MM.1S (cell line): ENCODE measurements at places on chromosomes 12 and 14.

DNA sequence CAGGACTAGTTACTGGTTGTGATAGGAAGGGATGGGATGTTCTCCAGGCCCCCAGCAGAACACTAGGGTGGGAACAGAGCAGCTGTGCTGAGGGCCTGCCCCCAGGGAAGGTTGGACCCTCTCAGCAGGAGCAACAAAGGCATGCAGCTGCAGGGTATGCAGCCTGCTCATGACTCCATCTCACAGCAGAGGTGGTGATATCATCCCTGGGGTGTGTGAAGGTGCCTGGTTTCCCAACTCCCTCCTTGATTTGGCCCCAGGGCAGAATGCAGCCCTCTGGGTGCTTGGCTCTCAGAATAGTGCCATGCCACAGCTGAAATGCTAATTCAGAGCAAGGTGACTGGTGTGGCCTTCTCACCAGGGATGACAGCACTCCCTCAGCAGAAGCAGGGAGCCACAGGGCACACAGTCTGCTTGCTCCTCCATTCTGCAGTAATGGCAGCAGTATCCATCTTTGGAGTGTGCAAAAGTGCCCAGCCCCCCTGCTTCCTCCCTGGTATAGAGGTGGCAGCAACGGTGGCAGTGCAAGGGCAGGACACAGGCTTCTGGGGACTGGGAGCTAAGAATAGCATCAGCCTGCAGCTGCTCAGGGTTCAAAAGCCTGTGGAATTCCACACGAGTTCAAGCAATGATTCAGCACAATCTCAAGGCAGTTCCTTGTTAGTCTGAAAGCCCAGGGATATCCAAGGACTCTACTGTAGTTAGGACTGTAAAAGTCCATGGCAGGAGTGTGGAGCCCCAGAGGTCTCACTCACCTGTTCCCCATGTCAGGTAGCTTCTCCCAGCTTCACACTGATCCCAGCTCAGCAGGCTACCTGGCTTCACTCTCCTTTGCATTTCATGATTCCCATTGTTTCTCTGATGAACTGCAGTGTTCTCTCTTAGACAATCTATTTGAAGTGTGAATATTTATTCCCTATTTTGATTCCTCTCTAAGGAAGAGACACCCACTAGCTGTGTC, 298.1 kb upstream of the FOXG1 start:
- DNase-seq, result no peak

GRCh38 chr12:68579254-68579653, 31.4 kb upstream of the RAP1B start:
- DNase-seq, result no peak

DNA sequence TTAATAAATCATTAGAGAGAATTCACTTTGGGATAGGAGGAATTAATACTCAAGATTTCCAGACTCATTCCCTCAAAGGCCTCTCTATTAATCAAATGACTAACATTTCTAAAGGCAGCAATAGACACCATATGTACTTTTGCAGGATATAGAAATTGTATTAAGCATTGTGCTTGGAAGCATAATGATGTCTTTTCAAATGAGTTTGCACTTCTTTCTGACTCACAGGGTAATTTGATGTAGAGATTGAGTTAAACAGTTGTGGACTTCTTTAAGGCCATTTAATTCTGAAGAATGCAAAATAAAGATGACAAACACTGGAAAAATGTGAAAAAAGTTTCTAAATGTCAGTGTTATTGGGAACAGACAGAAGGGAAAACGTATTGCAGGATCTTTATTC, 63.4 kb upstream of the CSRP2 start:
- no peak for DNase-seq

DNA sequence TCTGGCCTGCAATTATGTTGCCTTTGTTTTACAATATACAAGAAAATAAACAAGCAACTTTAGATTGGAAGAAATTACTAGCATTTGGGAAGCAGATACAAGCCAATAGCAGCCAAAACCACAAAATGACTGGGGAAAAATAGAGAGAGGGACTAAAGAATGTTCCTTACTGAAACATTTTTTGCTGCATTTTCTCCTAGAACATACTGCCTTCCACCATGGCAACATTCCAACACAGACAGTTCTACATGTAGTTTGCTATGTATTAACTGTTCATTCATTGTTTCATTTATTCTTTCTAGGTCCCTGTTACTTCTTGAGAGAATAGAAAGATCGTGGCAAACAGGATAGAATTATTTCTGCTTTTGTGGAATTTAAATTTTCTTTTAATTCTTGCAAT, 530.2 kb downstream of the RPS29 start:
- no peak for DNase-seq

DNA sequence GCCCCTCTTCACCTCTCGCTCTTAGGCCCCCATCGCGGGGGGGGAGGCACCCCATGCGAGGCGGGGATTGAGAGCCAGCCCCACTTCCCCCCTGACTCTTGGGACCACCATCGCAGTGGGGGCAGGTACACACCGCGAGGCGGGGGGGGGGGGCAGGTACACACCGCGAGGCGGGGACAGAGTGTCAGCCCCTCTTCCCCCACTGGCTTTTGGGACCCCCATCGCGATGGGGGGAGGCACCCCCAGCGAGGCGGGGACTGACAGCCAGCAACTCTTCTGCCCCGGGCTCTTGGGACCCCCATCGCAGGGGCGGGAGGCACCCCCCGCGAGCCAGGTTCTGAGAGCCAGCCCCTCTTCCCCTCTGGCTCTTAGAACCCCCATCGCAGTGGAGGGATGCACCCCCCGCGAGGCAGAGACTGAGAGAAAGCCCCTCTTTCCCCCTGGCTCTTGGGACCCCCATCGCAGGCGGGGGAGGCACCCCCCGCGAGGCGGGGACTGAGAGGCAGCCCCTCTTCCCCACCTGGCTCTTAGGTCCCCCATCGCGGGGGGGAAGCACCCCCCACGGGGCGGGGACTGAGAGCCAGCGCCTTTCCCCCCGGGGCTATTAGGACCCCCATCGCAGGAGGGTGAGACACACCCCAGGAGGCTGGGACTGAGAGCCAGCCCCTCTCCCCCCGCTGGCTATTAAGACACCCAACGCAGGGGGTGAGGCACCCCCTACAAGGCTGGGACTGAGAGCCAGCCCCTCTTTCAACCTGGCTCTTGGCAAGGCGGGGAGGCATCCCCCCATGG, 196.5 kb upstream of the PZP start:
- DNase-seq, result no peak

DNA sequence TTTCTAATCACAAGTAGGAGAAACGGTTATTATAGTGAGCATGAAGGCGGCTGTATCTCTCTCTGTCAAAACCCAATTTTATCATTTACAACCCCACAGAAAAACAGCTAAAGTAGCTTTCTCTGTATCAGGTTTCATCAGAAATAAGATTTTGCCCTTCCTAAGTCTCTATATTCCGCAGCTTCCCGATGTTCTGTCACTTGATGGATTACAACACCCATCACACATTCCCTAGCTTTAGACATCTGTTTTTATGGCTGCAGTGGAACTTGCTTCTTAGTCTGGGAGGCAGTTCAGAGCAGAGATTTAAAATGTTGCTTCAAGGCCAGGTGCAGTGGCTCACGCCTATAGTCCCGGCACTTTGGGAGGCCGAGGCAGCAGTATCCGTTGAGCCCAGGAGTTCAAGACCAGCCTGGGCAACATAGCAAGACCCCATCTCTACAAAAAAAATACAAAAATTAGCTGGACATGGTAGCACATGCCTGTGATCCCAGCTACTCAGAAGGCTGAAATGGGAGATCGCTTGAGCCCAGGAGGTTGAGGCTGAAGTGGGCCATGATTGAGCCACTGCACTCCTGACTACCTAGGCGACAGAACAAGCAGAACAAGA, 27.6 kb upstream of the FOXN3 start:
- DNase-seq, result no peak

DNA sequence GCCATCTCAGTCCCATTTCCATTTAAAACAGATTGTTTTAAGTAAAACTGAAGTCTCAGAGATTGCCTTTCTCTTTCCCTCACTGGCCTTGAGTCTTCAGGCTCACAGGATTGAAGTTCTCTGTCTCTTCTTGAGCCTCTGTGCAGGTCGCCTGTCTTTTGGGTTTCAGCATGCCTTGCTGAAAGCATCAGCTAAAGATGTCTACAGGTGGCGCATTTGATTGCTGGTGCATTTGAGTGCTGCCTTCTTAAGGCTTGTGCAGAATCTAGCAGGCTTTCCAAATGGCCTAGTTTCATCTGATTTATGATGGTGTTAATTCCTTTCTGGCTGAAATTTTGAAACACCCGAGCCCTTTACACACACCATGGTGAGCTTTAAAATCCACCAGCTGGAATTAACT, 1062.2 kb upstream of the FBXO33 start:
- DNase-seq, result no peak

GRCh38 chr12:89448526-89448925, 76.1 kb downstream of the GALNT4 start:
- no peak for DNase-seq

- no peak for DNase-seq
Observed at GRCh38 chr12:113240395-113240794, 19.1 kb downstream of the TPCN1 start.

DNA sequence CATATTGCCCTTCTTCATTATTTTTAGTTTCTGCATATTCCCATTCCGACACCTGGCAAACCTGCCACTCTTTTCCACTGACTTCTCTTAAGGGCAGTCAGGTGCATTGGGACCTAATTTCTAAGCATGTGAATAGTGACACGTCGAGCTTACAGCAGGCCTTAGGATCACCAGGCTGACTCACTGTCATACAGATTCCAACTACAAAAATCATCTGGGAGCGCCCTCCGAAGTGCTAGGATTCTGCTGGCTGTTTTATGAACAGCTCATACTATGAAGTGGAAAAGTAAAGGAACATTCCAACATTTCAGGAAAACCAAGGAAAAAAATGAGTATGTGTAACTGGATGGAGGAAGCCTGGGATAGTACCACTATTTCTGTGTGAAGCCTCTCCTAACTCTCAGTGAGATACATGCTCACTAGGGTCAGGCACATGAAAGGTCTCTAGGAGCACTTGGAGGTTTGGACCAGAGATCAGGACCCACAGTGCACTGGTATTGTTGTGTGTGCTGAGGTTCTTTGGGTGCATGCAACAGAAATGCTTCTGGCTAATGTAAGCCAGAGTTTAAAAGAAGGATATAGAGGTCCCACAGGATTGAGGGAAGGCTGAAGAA, 257.4 kb downstream of the ZFP36L1 start:
- no peak for DNase-seq
